Renal pelvis (tissue), 12 donors: ENCODE measurements at places on chromosomes 3 and 15. TPM values are rescaled to one million over a fixed set of nuclear protein-coding genes. Genes with fewer than 3 reads are reported as not detected.

GRCh38 chr3:30473374-30474051 is 132.9 kb upstream of the TGFBR2 start:
- no peak for DNase-seq

DNA sequence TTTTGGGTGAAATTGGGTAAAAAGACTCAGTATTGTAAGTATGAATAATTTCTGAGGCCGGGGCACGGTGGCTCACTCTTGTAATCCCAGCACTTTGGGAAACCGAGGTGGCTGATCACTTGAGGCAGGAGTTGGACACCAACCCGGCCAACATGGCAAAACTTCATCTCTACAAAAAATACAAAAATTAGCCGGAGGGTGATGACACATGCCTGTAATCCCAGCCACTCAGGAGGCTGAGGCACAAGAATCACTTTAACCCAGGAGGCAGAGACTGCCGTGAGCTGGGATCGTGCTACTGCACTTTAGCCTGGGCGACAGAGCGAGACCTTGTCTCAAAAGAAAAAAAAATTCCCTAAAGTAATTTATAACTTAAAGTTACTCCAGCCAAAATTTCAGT is 162.2 kb downstream of the APBA2 start:
- DNase-seq = no peak

GRCh38 chr15:58628206-58628947 is 121.1 kb downstream of the ADAM10 start:
- DNase-seq = no peak

GRCh38 chr3:14494279-14494972 is 45.7 kb downstream of the GRIP2 start:
- DNase-seq = no peak

GRCh38 chr3:112617285-112617684 is 23.7 kb downstream of the CCDC80 start:
- DNase-seq = no peak

- no peak for DNase-seq
Measured at GRCh38 chr3:129587566-129588210, 18.8 kb downstream of the PLXND1 start.

DNA sequence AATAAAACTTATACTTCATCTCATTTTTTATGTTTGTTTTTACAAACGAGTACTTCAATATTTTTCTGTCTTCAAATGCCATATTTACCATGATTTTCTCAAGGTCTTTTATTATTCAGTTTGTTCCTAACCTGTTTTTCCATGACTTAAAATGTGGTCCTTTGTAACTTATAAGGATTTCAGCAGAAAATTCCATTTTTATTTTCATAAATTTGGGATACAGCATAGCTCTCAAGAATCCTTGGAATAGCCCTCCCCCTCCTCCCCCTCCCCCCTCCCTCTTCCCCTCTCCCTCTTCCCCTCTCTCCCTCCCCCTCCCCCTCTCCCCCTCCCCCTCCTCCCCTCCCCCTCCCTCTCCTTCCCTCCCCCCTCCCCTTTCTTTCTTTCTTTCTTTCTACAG is 14.9 kb upstream of the STX19 start:
- DNase-seq = no peak

GRCh38 chr15:72616491-72617210 is 37.8 kb upstream of the GOLGA6B start:
- no peak for DNase-seq

GRCh38 chr3:27661797-27662196 is 60.3 kb downstream of the EOMES start:
- no peak for DNase-seq

ADCY5 gene
- polyA plus RNA-seq = 12.6 TPM

LMAN1L gene
- polyA plus RNA-seq = not detected

DNA sequence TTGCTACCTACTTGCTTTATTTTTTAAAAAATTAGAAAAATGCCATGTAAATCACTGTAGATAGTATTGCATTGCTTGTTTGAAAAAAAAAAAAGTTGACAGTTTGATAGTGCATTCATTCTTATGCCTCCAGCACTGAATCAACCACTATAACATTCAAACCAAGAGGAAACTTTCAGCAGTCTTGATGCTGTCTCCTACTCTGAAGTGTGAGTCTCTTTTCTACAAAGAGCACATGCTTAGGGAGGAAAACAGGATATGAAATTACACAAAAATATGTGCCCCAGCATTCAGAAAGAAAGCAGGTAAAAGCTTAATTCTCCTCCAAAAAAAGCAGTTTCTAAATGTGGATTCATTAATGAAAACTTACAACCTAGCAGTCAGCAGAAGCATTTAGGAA is 78.3 kb downstream of the ZBTB20 start:
- no peak for DNase-seq

DNA sequence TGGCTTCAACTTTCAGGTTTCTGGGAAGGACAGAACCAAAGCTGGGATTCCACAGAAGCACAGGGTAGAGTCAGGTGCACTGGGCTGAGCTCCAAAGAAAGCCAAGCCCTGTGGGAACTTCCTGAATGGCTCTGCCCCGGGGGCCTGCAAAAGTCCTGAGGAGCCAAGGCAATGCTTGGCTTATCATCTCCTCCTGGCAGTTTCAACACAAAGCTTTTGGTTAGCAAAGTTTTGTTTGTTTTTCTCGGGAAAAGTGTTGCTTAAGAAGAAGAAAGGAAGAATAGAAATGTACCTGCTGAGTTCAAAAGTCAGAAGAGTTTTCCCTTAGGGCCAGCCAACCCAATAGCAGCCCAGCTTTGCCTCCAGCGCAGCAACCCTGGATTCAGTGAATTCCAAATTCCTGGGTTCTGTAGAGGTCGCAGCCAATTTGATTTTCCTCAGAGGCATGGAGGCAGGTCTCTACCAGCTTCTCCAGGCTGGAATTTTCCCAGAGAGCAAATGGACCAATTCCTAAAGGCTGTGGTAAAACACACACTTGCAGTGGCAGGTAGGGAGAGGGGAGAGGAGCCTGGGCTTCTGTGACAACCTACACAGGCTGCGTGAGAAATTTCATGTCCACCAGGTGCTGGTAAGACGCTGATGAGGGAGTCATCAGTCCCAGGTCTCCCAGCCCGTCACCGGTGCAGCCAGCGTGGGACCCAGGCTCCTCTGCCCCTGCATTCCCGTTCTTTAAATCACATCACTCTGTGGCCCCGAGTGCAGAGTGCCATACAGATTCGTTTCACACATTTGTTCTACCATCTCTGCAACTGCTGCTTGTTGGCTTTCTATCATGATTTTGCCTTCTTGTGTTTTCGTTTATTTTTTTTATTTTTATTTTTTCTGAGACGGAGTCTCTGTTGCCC is 54.3 kb upstream of the SNRPA1 start:
- no peak for DNase-seq

- DNase-seq = peak; percentile 24
Measured at GRCh38 chr3:100316641-100317069, 17.9 kb upstream of the NIT2 start.

IMPG2 gene
- polyA plus RNA-seq = 0.37 TPM

DNA sequence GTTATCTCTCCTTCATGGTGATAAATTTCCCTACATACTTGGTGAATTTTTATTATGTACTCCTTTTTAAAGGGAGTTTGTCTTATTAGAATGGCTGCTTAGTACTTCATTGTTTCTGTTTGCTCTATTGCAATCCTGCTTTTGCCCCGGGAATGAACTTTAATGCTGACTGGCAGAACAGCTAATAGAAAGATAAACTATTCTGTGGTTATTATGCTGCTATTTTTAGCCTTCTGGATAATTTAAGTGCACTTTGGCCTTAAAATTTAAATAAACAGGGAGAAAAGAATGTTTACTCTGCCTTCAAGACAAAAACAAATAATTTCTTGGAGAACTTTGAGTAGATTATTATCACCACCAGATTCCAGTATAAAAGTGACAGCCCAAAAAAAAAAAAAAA is 413.8 kb upstream of the CCDC54 start:
- DNase-seq = peak; percentile 57

DNA sequence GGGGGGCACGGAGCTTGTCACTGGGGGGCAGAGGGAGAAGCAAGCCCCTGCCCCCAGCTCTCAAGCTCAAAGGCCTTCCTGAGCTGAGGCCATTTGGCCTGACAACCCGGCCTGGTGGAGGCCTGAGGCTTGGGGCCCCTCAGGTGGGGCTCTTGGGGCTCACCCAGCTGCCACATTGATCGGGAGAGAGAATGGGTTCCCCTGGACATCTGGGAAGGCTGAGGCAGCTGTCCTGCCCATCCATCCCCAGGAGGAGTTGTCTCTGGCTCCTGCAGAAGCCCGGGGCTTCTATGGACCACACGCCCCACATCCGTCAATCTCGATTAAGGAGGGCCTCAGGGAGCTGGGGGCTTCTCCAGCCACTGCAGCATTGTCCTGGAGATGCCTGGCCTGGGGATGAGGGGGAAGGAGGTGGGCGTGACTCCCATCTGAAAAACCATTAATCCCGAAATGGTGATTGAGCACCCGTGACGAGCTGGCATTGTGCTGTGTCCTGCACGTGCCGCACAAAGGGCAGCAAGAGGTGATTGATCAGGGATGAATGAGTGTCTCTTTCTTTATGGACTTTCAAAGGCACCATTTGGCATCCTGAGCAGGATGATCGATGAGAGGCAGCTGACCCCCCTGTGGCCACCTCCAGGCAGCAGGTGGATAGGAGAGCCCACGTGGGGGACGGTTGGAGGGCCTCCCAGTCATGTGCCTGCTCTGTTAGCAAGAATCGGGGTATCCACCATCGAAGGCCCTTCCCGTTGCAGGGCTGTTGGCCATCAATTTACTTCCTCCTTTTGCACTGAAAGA is 17.2 kb upstream of the CRABP1 start:
- DNase-seq = no peak

- DNase-seq = no peak
Measured at GRCh38 chr3:103388214-103388613, 953.4 kb downstream of the ZPLD1 start.

- DNase-seq = no peak
Measured at GRCh38 chr3:12658593-12659058, 5.3 kb downstream of the RAF1 start.

HRG gene
- 2.5 TPM for polyA plus RNA-seq

NCKIPSD gene
- 22.8 TPM for polyA plus RNA-seq

DNA sequence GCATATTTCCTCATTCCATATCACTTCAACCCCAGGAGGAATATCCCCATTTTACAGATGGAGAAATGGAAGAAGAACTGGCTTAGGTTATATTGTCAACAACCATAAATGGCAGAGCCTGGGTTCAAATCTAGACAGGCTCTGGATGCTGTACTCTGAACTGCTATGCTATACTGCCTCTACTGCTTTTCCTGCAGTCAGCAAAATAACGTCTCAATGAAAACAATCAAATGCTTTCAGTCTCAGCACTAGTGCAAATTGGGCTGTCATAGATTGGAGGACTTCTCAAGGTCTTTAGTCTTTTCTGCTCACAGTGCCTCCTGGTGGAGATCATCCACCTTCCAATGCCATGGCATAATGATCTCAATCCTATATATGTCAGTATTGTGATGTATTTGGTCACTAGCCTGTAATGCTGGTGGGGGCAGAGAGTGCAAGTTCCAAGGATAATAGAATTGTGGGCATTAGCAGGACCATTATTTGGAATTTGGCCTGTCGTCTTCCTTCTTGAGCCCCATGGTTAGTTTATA is 285.0 kb downstream of the CLSTN2 start:
- DNase-seq = no peak

ZIC1 gene
- 0.13 TPM for polyA plus RNA-seq

ZNF502 gene
- 12.3 TPM for polyA plus RNA-seq

DNA sequence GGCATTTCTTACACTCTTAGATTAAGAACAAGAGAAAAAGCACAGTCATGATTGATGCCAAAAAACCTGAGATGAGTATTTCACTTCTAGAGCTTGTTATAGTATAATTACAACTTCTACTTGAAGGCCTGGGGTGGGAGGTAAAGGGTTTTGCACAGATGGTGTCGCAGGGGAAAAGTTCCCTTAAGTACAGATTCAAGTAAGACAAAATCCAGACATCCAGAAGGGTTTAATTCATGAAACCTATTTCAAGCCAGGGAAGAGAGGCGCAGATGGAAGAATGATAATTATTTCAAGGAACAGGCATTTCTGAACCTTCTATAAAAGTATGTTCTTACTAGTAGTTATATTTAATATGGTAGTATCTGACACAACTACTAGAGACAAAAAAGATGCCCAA is 70.6 kb downstream of the TM4SF4 start:
- no peak for DNase-seq

GRCh38 chr3:49671291-49672288 is 2.6 kb upstream of the APEH start:
- peak; percentile 72 for DNase-seq

DNA sequence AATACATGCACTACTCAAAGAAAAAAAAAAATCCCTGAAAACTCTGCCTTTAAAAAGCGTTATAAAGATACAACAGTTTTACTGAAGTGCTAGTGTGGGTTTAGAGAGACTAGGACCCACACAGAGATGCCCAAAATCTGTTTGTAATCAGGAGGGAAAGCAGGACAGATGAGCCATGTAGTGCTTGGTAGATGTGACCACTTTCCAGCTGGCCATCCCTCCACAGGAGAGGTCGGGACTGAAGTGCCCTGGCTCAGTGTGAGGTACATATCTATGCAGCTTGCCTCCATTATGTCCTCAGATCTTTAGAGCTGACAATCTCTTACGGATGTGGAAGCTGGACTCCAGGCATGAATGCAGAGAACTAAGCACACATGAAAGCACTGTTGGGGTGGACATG is 57.5 kb upstream of the NANOGP8 start:
- no peak for DNase-seq

DNA sequence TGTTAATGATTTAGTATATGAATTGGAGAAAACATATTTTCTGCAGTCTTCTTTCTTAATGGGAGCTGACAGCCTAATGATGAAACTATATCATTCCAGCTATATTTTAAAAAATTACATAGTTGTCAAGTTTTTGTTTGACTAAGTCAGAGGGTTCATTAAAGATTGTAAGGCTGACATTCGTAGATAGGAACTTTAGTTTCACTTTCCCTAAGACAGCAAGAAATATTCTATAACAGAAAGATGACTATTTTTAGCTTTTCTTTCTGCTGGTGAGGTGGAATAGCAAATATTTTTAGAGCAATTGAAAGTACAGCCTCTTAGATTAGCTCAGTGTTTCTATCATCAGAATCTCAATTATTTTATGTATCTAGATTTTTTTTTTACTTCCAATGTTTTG is 60.2 kb downstream of the PIAS1 start:
- no peak for DNase-seq

CYP8B1 gene
- polyA plus RNA-seq = 1.5 TPM

DNA sequence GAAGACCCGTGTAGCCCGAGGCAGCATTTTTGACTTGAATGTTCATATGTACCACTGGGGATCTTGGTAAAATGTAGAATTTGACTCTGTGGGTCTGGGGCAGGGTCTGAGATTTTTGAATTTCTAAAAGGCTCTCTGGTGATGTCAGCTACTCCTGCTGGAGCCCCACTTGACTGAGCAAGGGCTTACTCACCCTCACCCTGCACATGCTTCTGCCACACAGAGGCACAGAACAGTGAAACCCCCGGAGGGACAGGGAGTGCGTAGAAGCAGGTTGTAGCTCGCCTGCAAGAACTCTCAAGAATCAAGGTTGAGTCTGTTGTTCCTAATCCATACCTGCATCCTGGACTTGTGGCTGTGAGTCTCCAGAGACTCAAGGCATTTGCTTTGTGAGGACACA is 41.1 kb downstream of the SLCO3A1 start:
- DNase-seq = no peak

- DNase-seq = no peak
Measured at GRCh38 chr3:187848401-187848800, 103.1 kb upstream of the BCL6 start.

TTC21A gene
- 9.5 TPM for polyA plus RNA-seq
